Stimulated activated naive CD8-positive, alpha-beta T cell treated with anti-CD3 and anti-CD28 coated beads, Interleukin-15, Interleukin-2, amounts not matched to agents 100 U/mL and 50 U/mL, for 24 hours (primary cell): ENCODE measurements at places on chromosomes 1 and 21.
A peak's percentile ranks its signal among the peaks of the same experiment; 100 is the strongest.

DNA sequence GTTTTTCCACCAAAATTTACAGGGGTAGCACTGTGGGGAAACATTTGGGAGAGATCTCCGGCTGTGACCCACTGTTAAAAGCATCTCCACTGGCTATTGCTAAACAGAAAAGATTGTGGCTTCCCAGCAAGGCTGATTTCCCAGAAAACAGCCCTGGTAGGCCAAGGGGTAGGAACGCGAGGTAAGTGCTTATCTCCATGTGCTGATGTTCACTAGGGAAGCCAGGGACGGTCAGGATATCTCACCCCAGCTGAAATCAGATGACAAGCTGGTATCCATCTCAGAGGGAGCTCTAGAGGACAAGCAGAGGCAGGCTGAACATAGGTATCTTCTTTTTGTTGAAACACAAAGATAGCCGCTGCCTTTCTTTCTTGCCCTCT is 63.6 kb downstream of the MIS18A start:
- DNase-seq = no peak

DNA sequence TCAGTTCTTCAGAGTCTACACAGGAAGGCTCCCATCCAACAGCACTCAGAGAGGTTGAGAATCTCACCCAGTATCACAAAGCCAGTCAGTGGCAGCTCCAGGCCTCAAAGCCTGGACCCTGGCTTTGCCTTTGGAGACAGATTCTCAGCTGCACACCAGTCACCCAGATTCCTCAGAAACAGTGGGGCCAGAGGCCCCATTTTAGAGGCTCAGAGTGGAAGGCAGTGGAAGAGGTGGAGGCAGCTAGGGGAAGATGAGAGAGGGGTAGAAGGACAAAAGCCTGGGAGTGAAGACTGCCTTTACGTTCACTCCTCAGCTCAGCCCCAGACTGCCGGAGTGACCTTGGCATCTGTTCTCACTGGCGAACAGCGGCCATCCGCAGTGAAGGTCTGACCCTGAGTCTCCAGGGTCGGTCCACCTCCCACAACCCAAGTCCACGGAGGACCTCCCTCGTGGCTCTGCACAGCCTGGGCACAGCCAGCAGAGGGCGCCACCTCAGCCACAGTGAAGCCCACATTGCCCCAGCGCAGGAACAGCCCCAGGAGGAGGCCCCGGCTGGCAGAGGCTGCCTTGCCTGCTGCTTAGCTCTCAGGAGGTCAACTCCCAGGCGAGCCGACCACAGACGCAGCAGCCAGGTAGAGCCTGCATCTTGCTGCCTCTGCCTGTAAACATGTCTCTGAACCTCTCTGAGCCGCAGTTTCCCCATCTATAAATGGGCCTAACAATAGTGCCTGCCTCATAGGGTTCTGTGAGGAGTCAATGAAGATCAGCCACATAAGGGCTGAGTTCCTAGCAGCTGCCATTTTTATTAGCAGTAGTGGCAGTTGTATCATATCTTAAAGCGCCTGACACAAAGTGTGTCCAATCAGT is 5.9 kb upstream of the FNDC5 start:
- DNase-seq = peak; percentile 72

GRCh38 chr1:238681021-238681420 is 705.3 kb upstream of the CHRM3 start:
- DNase-seq = no peak

DNA sequence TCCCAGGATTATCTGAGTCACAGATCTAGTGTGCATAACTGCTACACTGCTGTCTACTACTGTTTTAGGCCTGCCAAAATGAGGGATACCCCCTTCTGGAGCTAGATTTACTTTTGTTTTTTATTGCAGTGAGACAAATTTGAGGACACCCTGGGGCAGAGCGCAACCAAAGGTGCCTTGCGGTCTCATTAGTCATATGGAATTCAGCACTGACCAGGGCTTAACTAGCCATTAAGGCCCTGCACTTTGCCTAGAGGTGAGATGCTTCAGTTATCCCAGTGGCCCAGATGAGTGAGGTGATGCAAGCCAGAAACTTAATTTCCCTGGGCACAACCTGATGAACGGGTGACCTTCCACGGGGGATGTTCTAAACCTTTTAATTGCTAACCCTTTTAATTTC is 998 bp upstream of the SPAG17 start:
- no peak for DNase-seq

DNA sequence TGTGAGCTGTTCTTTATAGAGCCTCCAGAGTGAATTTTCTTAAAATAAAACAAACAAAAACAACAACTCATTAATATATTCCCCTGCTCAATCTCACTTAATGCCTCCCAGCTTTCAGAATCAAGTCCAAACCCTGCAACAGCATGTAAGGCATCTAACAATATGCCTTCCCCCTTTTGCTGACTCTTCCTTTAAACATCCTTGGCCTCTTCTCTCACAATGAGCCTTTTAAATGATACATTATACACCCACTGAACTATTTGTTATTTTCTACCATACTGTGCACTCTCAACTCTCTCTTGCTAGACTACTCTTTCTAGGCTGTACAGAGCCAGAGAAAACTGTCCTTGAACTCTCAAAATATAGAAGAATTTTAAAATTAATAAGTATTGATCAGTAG is 115.2 kb upstream of the SNX7 start:
- no peak for DNase-seq

DNA sequence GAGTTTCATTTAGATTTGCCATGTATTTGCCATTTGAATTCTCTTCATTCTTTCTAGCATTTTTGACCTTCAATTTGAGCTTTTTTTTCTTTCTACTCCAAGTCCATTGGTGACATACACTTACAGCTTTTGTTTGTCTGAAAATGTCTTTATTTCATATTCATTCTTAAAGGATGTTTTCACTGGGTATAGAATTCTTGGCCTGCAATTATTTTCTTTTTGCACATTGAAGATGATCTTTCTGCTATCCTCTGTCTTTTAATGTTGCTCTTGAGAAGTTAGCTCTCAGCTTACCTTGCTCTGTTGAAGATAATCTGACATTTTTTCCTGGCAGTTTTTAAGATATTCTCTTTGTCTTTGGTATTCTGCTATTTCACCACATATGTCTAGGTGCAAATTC is 16.6 kb upstream of the TINAGL1 start:
- no peak for DNase-seq

GRCh38 chr1:154955718-154956543 is at the start of gene PBXIP1:
TSS of gene PBXIP1 (minus strand) at chr1:154956099. CDS start at chr1:154953721, 2,378 bp downstream.
- peak; percentile 77 for DNase-seq

DNA sequence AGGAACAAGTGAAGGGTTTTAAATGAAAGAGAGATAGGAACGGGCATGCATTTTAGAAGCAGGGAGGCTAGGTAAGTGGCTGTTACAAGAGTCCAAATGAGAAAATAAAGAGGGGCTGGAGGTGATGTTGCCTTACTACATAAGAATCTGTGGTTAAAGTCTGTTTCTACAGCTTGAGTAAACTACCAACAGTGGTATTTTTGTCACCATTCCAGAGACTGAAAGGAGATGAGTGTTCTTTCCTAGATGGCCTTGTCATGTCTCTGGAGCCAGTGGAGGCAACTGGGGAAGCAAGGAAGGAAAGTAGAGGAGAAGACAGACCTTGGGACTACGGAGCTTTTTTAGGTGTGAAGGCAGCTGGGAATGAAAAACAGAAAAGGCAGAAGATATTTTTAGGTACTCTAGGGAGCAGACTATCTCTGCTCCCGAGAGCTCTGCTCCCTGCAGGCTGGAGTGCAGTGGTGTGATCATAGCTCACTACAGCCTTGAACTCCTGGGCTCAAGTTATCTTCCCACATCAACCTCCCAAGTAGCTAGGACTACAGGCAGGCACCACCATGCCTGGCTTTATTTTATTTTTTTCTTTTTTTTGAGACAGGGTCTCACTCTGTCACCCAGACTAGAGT is 12.2 kb downstream of the HDAC1 start:
- DNase-seq = no peak

- DNase-seq = peak; percentile 68
These were observed 10.0 kb downstream of the YBEY start for GRCh38 chr21:46295996-46296752.

DNA sequence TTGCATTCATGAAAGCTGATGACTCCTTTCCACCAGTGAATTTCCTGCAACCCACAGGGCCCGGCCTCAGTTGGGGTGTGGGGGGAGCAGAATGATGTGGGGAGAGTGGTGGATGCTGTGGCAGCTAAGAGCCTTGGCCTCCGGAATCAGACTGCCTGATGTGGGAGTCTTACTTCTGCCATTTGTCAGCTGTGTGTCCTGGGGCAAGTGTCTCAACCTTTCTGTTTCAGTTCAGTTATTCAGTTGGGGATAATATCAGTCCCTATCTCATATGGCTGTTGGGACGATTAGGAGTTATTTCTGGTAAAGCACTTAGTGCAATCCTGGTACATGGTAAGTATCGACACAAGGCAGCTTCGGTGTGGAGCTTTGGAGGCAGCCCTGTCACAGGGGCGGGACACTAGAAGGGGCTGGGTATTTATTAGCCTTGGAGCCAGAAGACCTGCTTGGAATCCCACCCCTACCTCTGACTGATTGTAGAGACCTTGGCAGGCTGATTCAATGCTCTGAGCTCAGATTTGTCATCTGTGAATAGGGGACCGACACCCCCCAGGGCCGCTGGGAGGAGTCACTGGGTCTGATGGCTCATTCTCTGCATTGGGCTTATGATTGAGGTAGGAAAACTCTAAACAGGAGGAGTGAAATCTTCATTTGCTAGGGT is 19.6 kb downstream of the ARHGEF10L start:
- no peak for DNase-seq

DNA sequence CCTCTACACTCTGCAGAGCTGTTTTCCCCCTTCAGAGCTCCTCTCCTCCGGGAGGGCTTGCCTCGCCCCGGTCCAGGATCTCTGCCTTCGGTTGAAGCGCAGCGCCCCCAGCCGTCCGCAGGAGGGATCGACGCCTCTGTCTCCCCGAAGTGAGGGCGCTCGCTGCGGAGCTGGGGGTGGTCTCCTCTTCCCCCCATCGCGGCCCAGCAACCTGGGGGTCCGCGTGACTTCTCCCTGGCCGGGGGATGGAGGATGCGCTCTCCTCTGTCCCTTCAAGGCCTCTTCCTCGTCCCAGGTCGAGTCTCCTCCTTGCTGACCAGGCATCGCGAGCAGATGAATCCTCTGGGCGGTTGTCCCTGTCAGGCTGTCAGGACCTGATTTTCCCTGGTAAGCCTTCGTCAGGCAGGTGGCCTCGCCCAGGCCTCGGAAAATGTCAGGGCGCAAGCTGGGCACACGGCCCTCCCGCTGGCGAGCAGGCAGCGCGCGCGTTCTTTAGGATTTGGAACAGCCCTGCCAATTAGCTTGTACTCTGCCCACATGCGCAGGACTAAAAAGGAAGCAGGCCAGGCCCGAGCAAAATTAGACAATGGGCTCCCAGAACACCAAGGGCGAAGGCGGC is 90.5 kb downstream of the EDEM3 start:
- DNase-seq = peak; percentile 65

GRCh38 chr1:167909691-167910180 is 4.2 kb downstream of the ADCY10 start:
- DNase-seq = no peak

DNA sequence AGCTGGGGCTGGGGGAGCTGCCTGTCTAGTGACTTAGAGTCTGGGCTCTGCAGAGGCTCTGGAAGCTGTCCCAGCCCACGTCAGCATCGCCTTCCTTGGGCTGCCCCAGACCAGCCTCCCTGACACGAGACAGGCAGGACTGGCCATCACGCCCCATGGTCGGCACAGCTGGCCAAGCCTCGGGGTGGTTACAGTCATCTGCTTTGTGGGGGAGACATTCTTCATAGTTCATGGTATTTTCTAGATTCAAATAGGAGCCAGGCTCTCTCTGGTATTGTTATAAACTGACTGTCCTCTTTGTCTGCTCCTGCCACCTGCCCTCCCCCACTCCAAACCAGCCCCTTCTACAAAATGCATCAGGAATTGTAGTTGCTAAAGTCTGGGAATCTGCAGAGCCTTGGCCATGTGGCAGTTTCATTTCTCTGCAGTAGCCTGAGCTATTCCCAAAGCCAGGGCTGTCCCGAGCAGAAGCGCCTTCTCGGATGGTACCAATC is 29.4 kb downstream of the OLFML2B start:
- no peak for DNase-seq

- no peak for DNase-seq
These were observed 16.2 kb downstream of the GIPC2 start for GRCh38 chr1:78061825-78062523.

DNA sequence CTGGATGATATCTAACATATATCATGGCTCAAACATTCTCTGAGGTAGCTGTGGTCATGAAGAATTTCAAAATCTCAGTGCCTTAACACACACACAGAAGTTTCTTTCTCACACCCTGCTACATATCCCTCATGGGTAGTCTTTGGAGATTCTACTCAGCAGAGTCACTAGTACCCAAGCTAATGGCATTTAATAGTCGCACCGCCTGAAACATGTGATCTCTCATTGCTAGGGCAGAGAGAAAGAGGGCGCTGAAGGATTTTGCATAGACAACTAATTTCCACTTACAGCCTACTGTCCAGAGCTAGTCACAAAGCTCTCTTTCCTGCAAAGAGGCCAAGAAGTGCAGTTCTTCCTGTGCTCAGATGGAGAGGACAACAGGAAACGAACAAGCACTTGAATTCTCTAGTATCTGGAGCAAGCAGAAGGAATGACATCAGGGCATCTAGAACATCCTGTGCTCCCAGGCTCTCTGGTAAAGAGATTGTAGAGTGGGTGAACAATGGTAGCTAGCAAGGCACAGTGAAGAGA is 183.4 kb upstream of the PTBP2 start:
- no peak for DNase-seq

GRCh38 chr1:6941786-6942185 is 156.5 kb downstream of the CAMTA1 start:
- no peak for DNase-seq

- no peak for DNase-seq
These were observed 226.6 kb downstream of the RERE start for GRCh38 chr1:8590721-8591351.

DNA sequence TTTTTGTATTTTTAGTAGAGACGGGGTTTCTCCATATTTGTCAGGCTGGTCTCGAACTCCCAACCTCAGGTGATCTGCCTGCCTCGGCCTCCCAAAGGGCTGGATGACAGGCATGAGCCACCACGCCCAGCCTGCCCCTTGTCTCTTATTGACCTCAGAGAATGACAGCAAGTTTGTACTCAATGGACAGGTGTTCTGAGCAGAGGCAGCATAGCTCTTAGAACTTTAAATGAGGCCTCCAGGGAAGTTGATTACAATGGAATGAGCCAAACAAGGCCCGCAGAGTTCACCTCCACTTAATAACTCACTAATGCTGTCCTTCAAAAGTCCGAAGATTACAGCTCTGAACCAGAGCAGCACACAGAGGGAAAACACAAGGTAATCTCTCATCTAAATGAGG is 10.9 kb downstream of the TMPRSS2 start:
- DNase-seq = no peak

GRCh38 chr1:168452329-168452728 is 91.5 kb downstream of the XCL2 start:
- no peak for DNase-seq

GRCh38 chr1:223256034-223256433 is 107.9 kb downstream of the SUSD4 start:
- no peak for DNase-seq

- no peak for DNase-seq
These were observed 150.5 kb downstream of the PLPPR5 start for GRCh38 chr1:98854137-98854536.
